T-helper 2 cell treated with Interferon-gamma antibody and Interleukin-4, amounts not matched to agents 5 μg/mL and 100 μg/mL, for 36 hours (primary cell): ENCODE measurements at places on chromosomes 5 and 9.

- no peak for DNase-seq
Observed at GRCh38 chr9:86525182-86525581, 171.0 kb upstream of the TUT7 start.

GRCh38 chr9:108478431-108479332 is 377.1 kb downstream of the ACTL7B start:
- no peak for DNase-seq

- DNase-seq: no peak
Observed at GRCh38 chr5:160333721-160334120, 21.4 kb upstream of the CCNJL start.

- no peak for DNase-seq
Observed at GRCh38 chr9:91420501-91421127, 3.0 kb downstream of the NFIL3 start.

- no peak for DNase-seq
Observed at GRCh38 chr9:109767404-109767803, 12.6 kb upstream of the PALM2AKAP2 start.

DNA sequence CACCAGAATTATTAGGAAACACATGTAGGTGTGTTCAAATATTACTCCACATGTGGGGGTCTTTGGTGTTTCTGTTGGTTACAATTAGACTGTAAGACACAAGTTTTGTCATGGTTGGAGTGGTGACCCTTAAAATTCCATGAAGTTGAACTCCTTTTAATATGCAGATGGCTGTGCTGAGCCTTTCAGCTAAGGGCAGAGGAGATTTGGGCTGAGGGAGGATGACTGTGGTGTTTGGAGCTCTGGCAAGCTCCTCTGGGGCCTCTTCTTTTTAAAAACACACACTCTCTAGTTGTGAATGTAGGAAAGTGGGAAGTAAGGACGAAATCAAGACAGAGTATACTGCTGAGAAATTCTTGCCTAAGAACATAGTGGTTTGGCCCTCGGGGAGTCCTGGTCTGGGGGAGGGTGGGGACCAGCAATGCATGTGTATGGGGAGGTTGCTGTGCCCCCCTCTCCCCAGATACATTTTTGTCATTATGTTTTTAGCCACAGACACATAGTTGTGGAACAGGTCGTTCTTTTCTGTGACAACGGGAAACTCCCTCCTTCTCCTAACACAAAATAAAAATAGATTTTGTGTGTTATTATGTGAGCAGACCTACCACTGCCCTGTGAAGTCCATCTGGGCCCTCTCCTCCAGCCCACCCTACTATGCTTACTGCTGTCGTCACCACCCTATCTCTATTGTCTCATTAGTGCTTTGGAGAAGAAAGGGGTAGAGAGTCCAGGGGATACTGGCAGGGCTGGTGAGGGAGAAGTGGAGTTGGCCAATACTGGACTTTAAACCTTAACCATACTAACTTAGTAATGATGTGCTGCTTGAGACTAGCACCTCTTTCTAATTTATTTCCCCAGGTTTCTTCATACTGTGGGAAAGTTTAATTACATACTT is 10.0 kb downstream of the SMARCA2 start:
- DNase-seq: no peak

DNA sequence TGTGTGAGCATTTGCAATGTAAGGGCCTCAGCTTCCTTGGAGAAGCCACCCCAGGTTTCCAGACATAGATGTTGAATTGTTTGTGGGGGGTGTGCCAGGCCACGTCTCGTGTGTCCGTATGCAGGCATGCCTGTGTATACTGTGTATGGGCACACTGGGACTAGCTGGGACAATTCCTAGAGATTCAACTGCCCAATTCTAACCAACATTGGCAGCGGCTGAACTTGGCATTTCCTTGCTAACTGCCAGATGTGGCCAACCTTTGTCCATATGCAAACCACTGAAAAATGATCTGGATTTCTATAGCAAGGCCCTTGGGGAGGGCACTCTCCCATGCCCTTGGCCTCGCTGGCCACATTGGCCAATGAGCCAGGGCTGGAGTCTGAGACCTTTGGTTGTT is 50.3 kb downstream of the SAR1B start:
- DNase-seq: no peak

DNA sequence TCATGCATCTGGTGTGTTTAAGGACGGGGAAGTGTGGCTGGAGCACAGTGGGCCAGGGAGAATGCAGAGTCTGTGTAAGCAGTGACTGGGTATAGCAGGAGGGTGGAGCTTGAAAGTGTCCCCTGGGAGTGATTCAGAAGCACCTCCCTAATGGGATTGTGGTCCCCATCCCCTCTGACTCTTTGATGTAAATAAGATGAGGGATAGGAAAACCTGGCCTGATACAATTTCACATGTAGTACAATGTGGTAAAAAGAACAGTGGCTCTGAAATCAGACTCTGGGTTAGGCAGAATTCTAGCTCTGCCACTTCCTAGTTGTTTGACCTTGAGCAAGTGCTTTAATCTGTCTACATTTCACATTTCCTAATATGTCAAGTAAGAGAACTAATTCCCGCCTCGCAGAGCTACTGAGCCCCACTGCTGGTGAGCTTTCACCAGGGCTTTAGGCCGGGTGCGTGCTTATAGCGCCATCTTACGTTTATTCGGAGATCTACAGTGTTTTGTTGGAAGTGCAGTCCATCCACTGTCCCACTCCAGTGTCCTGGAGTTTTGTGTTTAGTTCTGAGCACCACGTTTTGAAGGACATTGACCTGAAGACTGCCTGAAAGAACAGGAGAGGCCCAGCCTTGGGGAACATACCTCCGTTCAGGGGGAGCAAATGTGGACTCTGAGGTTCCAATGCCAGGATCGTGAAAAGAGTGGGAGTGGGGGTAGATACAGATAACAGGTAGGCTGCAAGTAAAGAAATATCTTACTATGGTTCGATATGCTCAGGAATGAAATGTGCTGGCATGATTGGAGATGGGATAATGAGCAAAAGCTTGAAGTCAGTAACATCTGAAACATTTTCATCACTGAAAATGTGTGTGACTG is 51.2 kb upstream of the TESK1 start:
- peak; percentile 36 for DNase-seq

DNA sequence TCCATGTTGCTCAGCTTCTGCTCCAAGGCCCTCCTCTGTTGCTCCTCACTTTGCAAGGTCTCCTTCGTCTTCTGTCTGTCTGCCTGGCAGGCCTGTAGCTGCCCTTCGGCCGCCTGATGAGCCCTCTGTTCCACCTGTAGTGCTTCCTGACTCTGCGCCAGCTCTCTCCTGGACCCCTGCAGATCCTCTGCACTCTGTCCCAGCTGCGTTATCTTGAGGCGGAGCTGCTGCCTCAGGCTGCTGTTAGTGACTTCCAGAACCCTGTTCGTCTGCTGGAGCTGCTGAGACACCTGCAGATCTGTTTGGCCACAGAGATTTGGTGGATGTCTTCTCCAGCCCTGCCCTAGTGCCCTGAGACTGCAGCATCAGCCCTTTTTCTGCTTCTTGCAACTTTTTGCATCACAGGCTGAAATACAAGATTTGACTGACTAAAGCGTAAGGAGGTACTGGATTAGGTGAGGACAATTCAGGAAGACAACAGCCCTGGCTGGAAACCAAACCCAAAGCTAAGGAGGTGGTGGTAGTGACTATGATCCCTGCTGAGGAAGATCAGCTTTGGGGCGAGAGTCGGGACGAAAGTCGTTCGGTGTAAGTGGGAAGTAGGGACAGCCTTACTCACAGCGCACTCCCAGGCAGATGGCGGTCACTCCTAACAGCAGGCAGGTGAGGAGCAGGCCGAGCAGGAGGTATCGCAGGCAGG is 2.1 kb downstream of the CD72 start:
- DNase-seq: no peak

DNA sequence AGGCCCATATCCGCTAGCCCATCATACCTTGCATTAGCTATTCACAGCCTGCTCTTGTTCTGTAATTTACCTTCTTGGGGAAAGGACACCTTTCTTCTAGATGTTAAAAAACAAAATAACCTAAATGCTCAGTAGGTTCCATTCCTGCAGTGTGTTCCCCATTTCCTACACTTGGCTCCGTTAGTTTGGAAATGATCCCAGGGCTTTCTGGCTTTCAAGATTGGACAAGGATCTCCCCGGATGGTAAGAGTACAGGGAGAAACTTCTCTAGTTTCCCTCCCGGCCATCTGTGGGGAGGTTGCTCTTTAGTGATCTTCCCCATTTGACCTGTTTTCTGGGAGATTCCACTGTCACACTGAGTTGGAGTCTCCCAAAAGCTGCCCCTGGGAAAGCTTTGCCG is 27.3 kb upstream of the STC2 start:
- DNase-seq: no peak

- no peak for DNase-seq
Observed at GRCh38 chr5:60668686-60669304, 31.2 kb downstream of the DEPDC1B start.

- no peak for DNase-seq
Observed at GRCh38 chr5:89034588-89034987, 151.6 kb upstream of the MEF2C start.

DNA sequence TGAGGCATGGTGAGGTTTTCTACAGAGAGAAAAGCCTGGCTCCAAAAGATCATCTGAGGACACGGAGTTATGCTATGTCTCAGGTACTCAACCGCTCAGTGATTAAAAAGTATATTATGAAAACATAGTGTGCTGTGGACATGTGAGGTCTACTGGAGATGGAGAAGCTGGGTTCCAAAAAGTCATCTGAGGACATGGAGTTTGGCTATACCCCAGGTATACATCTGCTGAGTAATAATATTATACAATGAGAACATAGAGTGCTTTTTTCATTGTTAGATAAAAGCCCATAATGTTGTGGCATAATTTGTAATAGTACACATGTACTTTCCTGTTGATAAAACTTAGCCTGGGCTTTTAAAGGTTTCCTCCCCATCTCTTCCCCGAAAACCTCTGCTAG is 70.7 kb upstream of the SHISAL2B start:
- no peak for DNase-seq

DNA sequence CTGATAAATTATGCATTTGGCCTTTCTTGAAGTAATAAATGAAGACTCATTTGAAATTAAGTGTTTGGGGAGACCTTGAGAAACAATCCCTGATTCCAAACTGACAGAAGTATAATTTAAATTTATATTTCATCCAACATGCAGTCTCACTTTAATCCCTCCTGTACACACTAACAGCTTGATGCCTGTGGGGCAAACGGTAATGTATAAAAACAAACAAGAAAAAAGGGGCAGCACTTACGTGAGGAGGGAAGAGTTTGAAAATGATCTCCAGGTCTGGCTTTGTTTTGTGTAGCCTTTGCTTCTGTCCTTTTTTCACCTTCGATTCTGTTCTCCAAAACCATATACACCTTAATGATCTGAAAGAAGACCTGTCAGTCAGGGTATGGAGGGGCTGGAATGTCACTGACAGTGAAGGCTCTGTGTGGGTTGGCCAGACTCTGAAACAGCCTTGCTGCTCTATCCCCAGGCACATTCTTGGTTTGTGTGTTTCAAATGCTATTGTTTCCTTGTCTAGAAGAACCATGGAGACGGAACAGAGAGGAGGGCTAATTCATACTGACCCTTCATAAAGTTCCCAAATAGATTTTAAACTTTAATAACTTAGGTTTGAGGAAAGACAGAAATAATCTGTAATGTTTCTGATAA is 338.2 kb upstream of the WWC1 start:
- DNase-seq: no peak

DNA sequence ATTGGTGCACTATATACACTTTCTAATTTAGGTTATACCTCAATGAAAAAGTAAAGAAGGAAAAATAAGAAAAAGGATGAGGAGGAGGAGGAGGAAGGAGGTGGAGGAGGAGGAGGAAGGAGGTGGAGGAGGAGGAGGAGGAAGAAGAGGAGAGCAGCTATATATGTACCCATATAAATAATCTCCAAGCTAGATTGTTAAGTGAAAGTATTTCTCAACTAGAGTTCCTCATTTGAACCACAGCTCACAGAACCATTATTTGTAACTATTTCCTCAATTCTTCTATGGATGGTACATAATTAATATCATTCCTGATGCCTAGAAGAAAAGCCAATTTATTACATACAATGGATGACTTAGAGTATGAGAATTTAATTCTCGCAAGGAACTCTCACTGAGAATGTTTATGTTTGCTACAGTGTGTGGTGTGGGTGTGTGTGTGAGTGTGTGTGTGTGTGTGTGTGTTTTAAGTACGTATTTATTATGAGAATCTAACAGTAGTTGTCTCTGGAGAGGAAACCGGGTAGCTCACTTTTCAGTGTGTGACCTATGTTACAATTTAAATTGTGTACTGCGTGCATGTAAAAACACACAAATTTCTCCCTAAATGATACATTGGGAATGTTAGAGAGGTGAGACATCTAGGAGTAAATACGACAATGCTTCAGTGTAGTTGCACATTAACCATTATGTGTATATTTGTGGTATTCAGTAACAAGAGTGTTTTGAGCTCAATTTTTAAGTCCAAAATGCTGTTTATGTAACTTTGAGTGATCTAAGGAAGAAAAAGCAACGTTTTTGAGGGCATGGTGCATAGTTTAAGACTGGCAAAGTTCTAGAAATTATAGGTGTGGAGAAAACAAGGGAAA is 20.2 kb upstream of the NREP start:
- DNase-seq: no peak

GRCh38 chr5:2466966-2467365 is 284.5 kb downstream of the IRX2 start:
- no peak for DNase-seq

DNA sequence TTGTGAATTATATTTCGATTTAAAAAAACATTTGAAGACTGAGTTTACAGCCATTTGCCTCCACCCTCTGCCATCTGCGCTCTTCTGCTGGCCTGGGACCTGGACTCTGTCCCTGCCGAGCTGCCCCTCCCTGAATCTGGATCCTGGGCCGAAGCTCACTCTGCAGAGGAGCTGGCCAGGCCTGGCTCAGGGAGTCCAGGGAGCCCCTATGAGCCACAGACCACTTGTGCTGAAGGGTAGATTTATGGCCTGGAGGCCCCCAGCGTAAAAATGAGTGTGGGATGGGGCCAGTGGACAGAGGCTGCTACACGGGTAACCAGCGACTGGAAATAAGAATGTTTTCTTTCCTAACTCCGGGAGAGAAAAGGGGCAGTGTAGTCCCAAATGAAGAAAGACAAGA is 129.8 kb downstream of the FGF18 start:
- no peak for DNase-seq

GRCh38 chr9:69433392-69433791 is 108.4 kb downstream of the ENTREP1 start:
- DNase-seq: no peak

DNA sequence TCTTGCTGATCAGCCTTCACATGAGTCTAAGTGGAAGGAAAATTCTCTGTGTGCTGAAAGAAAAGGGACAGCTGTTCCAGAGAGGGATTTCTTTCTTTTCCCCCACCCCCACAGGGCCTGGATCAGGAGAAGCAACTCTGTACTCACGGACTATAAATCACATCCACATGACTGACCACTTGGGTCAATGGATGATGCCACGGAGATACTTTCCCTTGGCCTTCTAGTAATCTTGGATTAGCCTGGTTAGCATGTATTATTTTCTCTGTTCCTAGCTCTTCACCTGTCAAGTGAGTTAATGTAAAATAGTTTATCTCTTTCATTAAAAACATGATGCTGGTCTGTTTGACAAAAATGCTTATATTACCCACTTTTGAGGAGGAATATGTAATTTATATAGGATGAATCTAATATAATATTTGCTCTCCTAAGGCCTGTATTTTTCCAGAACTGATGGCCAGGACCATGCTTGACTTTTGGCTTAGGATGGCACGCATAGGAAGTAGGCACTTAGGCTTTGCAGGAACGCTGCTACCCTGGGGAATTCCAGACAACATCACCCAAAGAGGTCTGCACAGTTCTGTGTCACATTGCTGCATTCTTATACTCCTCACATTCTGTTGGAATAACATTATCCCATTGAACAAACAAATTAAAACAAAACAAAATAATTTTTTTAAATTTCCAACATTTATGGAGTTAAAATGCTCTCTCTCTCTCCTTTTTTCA is 892.1 kb downstream of the TLE1 start:
- DNase-seq: no peak
